T-helper 17 cell (primary cell): ENCODE measurements at places on chromosomes 7 and 10.

DNA sequence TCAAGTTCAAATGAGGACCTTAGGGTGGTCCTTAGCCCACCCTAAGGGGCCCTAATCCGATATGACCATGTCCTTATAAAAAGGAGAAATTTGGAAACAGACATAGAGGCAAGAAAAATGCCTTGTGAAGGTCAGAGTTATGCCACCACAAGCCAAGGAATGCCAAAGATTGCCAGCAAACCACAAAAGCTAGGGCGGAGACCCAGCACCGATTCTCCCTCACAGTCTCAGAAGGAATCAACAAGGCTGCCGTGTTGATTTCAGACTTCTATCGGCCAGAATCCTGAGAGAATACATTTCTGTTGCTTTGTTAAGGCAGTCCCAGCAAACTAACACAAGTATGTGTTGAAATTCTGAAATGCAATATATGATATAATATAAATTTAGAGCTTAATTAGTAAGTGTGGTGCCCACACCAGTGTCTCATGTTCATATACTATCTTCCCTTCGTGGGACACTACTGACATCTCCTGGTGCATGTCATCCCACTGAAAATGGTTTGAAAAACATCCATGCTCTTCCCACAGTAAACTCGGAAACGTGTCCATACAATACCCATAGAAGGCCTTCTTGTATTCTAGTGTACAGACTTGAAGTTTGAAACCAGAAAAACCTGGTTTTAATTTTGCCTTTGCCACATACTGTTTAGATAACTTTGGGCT, 349.0 kb downstream of the TNS3 start:
- DNase-seq: no peak

DNA sequence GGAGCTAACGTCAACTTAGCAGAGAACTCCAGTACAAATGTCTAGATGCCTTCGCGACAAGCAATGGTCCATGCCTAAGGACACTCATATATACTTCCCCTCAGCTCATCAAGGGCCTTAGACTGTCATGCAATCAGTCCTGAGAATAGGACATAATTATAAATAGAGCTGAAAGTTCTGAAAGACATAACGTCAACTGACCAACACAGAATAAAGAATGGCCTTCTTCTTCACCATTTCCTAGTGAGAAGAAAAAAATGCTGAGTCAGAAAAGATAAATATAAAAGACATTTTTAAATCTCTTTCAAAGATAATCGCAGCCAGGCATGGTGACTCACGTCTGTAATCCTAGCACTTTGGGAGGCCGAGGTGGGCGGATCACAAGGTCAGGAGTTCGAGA, 83.2 kb downstream of the ARMH3 start:
- no peak for DNase-seq

DNA sequence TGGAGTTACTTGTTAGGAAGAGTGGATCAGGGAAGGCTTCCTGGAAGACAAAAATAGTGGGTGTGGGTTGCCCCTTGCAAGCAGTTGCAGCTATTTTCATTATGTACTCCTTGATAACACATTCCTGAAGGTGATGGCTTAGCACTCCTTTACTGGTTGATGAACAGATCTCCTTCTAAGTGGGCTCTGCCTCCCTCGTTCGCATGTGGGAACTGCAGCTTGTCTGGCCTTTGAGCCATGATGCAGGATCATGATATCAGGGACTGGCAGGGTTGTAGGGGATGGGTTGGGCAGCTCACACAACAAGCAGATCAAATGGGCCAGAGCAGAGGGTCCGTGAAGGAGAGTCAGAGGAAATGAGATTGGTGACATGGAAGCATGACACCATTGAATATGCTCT, 28.8 kb upstream of the LRRC4 start:
- DNase-seq: no peak

DNA sequence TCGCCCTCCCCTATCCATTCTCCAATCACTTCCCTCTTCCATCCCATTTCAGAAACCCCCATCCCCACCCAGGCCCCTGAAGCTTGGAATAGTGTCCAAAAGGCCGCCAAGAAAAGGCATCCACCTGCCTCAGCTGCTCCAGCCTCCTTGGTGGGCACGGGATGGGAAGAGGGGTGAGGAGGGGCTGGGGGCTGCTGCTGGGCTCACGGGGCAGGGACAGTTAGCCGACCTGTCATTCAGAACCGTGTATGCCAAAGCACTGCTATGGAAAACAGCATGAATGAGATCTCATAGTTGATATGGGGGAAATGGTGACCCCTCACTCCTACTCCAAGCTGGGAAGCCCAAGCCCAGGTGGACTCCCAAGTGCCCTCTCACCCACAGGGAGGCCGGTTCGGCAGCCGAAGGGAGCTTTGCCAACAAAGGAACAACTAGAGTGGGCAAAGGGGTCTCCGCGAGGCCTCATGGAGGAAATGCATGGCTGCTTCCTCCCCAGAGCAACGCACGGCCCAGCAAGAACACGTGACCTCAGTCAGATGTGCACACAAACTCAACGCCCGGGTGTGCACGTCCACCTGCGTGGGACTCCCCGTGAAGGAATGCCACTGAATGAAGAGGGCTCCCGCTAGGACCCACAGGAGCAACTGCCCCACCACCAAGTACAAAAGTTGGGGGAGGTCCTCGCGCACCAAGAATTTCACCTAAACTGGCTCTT, 52.5 kb downstream of the EBF3 start:
- DNase-seq: no peak

DNA sequence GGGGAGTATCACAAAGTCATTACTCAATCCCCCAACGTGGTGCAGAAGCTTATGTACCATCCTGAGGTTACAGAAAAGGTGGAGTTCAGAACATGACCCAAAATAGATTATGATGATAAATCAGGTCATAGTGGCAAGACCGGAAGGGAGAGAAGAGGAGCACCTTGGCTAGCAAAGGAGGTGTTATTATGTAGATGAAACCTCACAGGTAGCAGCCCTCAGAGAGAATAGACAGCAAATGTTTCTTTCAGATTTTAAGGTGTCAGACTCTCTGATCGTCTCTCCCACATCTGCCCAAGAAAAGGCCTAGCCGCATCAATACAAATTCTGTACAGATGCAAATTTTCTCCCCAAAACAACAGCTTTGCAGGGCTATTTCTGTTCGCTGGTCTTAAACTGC, 88.3 kb upstream of the SEMA3D start:
- no peak for DNase-seq

- DNase-seq: no peak
Observed at GRCh38 chr10:86068231-86069054, 298.2 kb downstream of the GRID1 start.

DNA sequence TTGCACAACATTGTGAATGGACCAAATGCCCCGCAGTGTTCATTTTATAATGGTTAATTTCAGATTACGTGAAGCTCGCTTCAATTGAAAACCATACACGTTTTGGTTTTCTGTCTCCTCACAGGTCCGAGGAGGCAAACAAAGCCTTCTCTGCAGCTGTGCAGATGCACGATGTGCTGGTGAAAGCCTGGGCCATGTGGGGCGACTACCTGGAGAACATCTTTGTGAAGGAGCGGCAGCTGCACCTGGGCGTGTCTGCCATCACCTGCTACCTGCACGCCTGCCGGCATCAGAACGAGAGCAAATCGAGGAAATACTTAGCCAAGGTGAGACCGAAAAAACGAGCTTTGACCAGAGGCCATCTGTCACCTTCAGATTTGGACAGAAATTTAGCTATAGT, 110.3 kb downstream of the TRRAP start:
- DNase-seq: no peak

DNA sequence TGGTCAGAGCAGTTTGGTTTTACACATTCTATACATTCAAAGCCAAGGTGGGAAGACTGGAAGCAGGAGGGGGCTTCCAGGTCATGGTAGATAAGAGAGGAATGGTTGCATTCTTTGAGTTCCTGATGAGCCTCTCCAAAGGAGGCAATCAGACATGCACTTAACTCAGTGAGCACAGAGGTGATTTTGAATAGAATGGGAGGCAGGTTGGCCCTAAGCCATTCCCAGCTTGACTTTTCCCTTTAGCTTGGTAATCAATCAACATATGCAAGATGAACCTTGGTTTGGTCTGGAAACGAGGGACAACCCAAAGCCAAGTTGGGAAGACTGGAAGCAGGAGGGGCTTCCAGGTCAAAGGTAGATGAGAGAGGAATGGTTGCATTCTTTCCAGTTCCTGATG, 31.4 kb downstream of the TCERG1L start:
- no peak for DNase-seq

DNA sequence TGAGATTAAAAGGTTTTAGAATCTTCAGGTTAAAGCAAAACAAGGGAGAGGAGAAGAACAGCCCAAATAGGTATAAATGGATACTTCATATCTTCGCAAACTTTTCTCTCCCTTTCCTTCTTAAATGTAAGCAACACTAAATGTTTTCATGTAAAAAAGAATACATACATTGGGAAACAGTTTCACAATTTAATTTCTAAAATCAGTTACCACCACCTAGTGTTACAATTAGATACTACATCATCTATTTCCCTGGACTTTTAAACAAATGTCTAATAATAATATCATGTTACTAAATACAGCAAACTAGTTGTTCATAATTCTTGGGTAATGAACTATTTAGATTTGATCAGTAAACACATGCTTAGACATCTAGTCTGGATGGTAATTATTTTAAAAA, 35.8 kb downstream of the MINDY3 start:
- DNase-seq: no peak

DNA sequence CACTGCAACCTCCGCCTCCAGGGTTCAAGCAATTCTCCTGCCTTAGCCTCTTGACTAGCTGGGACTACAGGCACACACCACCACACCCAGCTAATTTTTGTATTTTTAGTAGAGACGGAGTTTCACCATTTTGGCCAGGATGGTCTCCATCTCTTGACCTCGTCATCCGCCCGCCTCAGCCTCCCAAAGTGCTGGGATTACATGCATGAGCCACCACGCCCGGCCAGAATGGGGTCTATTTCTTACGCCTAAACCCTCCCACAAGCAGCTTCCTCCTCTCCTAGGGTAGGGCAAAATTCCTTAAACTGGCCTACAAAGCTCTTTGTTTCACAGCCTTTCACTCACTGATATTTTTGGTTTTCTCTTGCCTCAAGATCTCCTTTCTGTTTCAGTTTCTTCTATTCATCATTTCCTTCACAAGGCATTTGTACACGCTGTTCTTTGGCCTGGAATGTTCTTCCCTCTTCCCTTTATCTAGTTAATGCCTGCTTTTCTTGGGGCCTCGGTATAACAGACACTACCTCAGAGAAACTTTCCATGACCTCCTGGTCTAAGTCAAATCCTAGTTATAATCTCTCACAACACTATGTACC, 6.7 kb downstream of the CPEB3 start:
- no peak for DNase-seq

DNA sequence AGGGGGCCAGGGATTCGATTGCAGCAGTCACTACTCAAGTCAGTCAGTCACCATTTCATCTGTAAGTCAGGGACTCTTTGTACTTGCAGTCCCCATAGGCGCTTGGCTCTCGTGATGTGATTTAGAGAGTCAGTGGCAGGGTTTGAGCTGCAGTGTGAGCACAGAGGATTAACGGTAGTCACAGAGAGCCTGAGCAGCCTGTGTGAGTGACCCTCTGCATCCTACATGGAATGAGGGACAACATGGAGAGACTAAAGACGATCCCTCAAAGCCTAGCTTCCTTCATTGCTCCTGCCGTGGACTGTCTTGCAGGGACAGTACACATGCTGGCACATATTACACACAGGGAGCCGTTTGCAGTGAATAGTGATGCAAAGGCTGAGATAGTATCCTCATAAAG, 56.3 kb downstream of the PRPF18 start:
- no peak for DNase-seq

DNA sequence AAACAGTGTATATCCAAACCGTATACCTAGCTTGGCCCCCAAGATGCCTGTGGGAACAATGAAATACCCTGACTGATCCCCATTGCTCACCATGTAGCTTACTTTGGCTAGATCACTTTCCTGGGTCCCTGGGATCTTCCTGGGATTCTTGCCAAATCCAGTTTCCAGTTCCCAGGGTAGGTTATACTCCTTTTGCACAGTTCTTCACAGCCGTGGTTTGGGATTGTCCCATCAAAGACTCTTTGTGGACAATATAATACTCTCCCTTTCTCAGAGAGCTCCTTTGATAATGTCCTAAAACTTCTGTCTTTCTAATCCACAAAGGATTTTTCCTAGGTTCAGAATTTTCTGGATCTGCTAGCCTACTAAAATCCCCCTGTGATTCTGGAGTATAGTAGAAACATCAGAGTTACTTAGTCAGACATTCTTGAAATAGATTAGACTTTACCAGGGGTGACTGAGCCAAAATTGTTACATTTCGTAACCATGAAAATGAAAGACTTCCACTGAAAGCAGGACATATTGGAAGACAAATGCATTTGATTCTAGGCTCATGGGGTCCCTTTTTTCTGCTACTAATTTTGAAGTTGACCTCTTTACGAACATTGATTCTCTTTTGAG, 388.3 kb upstream of the ETV1 start:
- no peak for DNase-seq

DNA sequence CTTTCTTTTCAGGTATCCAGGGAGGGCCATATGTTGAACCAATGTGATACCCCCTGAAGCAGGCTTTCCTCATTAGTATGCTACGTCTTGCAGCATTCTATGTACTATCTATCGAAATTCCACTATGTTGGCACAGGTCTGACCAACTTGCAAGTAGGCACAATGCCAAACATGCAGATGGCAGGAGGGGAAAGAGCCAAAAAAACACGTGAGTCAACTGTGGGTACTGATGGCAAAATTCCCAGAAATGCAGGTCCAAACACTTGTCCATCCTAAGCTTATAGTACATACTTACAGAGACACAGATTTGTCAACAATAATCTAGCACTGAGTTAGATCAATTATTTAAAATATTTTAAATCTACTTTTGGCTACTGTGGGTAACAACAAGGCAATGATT, 394.9 kb downstream of the DGKB start:
- DNase-seq: no peak

DNA sequence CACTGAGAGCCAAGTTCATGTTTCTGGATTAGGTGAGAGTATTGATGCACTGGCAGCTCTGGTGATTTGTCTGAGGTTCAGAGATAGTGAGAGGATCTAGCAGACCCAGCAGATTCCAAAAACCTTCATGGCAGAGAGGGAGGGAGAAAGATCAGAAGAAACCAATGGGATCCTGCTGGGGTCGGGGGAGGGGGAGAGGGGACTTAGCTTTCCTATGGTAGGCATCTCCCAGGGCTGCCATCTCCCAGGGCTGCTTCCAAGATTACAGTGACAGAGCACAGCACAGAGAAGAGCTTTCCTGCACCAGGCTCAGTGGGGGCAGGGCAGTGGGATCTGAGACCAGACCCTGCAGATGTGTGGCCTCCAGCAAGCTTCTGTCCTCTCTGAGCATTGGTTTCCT, 76.8 kb upstream of the GDF10 start:
- no peak for DNase-seq

GRCh38 chr10:124039483-124040013, 53.9 kb downstream of the CHST15 start:
- no peak for DNase-seq
